GM03348 (cell line): ENCODE measurements at places on chromosomes 1 and 21.

DNA sequence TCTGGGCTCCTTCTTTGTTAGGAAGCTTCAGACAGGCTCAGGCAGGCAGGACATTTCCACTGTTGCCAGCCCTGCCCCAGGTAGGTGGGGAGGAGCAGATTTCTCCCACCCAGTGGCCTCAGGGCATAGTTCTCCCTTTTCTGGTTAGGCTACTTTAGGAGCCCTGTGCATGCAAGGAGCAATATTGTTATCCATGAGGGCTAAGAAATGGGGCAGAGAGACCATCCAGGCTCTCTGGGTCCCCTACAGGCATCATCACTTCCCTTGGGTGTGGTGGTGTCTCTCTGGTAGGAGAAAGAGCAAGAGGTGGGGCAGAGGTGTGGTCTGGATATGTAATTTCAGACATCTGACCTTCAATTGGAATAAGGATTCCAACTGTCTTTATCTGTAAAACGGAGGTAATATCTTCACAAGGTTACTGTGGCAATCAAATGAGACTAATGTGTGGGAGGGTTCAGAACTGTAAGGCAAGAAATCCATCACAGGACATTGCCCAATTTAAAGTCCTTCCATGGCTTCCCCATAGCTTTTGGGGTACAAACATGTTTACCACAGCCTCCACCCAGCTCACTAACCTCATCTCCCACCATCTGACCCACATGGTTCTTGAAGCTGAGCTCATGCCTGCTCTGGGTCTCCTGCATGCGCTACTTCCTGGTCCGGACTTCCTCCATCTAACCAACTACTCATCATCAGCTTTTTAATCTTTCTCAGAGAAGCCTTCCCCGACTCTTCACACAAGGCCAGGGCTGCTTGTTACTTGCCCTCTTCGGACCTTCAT, 26.1 kb downstream of the PCAT6 start:
- DNase-seq: no peak

DNA sequence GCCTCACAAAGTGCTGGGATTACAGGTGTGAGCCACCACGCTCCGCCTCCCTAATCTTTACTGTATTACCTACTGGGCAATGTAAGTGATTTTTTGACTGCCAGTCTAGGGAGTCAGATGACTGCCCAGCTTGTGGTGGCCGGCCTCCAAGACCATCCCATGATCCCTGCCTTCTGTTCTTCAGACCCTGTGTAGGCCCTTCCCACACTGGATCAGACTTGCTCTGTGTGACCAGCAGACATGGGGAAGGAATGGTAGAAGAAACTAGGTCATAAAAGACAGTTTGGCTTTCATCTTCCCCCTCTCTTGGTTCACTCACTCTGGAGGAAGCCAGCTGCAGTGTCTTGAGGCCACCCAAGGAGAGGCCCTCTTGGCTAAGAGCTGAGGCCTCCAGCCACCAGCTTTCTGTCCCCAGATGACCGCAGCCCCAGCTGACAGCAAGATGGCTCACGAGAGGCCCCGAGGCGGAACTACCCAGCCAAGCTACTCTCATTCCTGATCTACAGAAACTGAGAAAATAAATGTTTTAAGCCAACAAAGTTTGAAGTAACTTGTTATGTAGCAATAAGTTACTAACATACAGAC, 14.5 kb upstream of the CBR3 start:
- DNase-seq: peak; percentile 18

DNA sequence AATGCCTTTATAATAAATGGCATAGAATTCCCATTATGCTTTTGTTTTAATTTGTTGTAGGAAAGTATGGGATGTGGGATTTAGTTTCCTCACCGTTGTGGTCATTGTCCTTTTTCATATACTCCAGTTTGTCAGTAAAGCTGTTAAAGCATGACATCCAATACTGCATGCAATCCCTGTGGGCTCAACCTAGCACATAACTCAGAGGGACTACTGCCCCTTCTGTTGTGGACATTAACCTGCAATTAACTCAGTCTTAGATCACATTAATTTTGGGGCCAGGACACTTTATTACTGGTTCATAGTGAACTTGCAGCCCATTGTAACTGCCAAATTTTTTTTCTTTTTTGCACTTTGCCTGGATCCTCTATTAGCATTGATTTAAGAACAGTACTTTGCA, 112.5 kb downstream of the DNM3 start:
- DNase-seq: no peak

DNA sequence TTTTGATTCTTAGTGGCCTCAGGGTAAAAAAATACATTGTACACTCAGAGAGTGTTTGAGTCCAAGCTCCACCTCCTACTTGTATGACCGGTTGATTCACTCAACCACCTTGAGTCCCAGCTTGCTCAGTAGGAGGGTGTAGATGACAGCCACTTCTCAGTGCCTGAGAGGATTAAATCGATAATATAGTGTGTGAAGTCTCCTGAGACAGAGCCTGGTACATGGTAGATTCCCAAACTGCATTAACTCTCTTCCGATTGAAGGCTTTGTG, 38.4 kb downstream of the NCMAP start:
- DNase-seq: no peak

- no peak for DNase-seq
Observed at GRCh38 chr1:2835650-2836159, 34.2 kb upstream of the TTC34 start.

DNA sequence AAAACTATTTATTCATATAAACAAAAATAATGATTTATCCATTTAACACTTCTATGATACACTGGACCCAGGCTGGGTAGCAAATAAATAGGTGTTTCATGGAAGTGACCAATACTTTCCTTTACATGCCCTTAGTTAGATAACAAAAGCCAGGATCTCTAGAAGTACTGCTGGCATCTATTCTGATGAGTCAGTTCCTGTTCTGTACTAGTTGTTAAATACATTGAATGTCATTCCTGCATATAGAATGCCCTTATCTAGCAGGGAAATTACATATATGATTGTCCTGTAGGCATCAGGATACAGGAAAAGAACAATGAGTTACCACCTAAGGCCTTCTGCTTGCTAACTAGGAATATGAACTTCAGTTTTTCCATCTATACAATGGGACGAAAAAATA, 130.8 kb downstream of the HFM1 start:
- no peak for DNase-seq

- DNase-seq: no peak
Observed at GRCh38 chr1:68136187-68136586, 85.8 kb upstream of the DIRAS3 start.

DNA sequence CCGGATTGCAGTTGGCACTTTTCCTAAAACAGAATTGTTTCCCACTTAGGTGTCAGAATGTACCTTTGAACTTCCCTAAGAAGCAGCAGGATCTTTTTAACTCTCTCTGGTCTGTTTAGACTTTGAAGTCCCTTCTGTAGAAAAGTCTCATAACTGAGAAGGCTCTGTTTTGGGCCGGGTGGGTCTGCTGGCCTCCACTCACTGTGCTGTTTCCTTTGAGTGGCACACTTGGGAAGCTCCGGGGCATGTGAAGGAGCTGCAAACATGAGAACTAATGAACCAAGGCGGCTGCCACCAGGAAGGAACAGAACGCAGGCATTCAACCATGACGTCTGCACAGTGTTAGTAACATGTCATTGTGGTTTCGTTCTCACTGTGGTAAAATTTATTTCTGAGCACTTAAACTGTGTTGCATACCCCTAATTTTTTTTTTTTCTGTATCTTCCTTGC, 19.5 kb upstream of the NCMAP start:
- DNase-seq: no peak

DNA sequence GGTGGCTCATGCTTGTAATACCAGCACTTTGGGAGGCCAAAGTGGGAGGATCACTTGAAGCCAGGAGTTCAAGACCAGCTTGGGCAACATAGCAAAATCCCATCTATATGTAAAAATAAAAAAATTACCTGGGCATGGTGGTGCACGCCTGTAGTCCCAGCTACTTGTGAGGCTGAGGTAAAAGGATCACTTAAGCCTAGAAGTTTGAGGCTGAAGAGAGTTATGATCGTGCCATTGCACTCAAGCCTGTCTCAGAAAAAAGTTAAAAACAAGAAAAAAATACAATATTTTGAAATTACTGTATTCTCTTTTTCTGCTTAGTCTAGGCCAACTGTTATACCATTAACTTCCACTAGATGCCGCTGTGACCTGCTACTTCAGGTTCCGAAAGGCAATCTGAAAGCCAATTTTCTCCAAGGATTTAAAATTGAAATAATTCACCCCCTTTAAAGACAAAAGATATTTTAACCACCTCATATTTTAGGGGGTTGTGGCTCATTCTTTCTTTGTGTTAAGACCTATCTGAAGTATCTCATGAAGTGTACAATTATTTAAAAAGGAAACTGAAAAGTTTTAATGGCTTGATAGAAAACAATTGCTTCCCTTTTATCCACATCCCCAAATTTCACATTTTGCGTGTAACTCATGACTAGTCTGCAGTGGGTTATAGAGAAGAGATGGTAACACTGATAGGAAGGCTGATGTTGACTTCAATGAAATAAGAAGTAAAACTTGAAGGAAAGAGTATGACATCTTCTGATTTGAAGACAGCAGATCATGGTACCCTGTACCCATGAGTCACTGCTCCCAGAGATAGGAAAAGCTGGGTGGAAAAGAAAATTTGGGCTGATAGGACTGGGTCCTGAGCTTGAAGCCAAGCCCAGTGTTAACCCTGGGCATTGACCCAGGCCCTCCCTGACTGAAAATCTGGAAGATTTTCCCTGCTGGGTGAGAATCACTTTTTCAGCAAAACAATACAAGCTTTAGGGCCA, 24.4 kb upstream of the CLDN14 start:
- DNase-seq: peak; percentile 53

DNA sequence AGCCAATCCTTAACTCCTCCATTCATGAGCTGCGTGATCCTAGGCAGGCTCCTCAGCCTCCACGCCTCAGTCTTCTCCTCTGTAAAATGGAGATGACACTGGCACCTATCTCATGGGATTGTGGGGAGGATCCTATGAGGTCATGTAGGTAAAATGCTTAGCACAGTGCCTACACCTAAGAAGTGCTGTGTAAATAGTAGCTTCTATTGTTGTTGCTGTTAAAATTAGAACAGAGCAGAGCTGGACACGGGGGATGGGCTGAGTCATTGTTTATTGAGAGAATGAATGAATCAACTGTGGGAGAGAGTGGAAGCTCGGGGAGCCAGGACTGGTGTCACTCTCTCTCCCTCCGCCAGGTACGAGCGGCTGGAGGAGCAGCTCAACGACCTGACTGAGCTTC, 43.0 kb downstream of the TMCC2 start:
- peak; percentile 64 for DNase-seq

GRCh38 chr1:232793944-232794343, 11.3 kb upstream of the MAP10 start:
- peak; percentile 40 for DNase-seq

DNA sequence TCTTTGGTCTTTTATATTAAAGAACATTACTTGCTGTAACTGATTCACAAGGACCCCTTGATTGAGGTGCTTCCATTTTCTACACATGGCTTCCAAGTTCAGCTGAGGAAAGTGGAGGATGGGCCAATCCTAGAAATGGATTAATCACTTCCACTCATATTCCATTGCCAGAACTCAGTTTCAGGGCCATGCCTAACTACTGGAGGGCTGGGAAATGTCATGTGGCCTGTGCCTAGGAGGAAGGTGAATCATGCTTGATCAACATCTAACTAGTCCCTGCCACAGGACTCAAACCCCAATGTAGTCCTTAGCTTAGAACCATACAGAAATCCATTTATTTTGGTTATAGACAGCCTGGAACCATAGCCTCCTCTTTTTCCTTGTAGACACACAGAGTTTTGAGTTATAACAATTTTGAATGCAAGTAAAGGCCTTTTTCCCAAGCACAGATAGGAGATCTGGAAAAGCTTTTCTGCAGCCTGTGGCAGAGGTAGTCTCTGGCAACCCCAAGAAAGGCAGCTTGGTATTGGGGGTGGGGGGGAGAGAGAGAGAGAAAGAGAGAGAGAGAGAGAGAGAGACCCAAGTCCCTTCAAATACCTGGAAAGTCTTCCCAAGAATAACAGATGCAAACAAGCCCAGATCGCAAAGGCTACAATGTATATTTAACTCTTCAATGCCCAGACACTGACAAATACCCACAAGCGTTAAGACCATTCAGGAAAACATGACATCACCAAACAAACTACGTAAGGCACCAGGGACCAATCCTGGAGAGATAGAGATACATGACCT, 12.5 kb downstream of the MAST2 start:
- peak; percentile 26 for DNase-seq

- no peak for DNase-seq
Observed at GRCh38 chr1:222948079-222948478, 133.2 kb downstream of the DISP1 start.

DNA sequence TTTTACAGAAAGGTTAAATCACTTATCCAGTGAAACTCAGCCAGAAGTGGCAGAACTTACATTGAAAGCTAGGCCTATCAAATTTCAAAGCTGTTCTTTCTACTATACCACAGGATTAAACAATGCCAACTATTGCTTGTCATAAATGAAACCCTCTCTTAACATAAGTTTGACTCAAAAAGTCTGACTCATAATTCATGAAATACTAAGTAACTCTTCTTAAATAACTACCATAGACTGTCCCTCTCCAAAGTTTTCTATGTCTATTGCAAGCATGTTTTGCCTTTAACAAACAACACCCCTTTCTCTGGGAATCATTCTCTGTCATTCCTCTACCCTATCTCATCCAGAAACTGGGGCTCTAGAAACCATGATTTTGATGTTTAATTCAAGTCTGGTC, 109.5 kb upstream of the UBE2U start:
- no peak for DNase-seq

DNA sequence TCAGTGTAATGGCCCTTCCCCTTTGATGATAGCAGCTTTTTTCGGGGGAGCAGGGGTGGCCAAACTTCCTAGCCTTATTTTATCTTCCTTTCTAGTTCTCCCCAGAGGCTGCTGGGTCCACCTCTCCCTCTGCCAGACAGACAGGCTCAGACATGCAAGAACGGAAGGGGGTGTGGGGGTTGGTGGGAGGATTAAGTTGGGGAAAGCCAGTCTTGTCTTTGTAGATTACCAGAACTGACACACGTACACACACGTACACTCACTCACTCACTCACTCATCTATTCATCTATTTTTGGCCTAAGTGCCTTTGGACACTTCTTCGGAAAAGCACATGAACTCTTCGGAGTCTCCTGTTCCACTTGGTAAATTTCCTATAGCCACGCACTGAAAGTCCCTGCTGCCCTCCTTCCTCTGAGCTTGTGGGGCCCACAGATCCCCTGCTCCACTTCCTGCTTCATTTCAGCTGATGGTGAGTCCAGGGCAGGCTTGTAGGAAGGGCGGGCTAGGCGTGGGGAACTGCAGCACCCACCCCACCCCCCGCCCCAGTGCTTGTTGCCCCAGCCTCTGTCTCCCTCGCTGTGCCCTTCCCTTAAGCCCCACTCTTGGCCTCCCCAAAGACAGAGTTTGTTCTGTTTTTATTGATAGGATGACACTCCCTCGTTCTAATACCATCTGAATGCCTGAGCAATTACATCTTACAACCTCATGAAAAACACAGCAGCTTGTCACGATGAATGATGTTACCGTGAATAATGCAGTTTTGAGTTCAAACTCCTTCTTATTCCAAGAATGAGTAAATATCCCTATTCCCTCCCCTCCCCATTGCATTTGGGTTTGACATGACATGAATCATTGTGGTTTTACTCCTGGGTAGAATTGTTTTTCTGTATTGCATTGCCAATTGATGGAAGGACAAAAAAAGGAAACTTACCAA, 60.7 kb upstream of the ATP5PO start:
- peak; percentile 88 for DNase-seq

GRCh38 chr1:14513111-14513510, 85.4 kb upstream of the KAZN start:
- no peak for DNase-seq

- no peak for DNase-seq
Observed at GRCh38 chr1:221675880-221676800, 65.7 kb downstream of the DUSP10 start.

- DNase-seq: no peak
Observed at GRCh38 chr1:190615818-190616217, 138.2 kb upstream of the BRINP3 start.
